ENCODE measurements at places on chromosomes 3 and 15.

DNA sequence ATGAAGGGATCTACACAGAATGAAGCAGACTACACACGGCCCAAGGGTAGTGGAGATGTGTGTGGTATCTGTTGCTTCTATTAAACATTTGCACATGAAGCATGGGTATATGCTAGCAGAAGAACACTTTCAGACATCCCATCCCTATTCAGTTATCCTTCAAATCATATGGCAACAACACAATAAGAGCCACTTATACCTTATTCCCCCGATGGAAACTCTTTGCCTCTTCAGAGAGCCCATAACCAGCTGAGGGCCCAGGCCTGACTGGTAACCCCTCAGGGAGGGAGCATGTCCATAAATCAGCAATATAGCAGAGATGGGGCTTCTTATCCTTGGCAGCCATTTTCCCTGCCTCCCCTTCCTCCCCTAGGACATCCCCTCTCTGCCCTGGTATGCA lies 210.6 kb downstream of the FHIT start:
- DNase-seq: no peak

- DNase-seq: no peak
These were observed 13.1 kb upstream of the WWTR1 start for GRCh38 chr3:149670742-149671492.

DNA sequence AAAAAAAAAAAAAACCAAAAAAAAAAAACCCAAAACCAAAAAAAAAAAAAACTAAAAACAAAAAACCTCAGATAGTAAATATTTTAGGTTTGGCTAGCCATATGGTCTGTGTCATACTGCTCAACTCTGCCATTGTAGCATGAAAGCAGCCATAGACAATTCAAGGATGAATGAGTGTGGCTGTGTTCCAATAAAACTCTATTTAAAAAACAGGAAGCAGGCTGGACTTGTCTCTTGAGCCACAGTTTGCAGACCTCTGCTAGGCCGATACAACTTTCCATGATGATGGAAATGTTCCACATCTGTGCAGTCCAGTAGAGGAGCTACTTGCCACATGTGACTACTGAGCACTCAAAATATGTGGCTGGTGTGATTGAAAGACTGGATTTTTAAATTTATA lies 11.1 kb downstream of the EFCAB12 start:
- peak; percentile 53 for DNase-seq

GRCh38 chr3:116920826-116921610 lies 211.4 kb downstream of the TUSC7 start:
- no peak for DNase-seq

DNA sequence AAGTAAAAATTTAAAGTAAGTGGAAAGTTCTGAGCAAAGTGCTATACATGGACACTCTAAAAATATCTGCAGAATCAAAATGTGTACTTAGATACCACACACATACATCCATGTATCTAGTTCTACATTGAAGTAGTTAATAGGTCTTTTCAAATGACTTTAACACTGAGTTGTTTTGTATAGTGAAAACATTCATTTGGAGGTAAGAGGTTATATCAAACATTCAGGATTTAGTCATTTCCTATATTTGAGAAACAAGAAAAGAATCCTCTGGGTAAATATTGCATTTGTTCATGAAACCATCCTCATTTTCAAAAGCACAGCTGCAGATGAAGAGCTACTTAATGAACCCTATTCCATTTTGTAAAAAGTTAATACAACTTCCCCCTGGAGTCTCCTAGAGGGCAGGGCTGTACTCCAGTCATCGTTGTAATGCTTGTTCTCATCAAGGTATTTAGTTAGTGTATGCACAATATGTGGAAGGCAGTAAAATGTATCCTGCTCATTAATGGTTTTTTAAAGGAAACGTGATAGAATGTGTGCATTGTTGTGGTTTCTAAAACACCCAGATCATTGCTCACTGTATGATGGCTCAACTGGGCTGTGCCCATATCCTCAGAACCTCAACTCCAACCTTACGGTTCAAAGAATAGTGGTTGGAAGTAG lies 26.2 kb downstream of the ARPP21 start:
- DNase-seq: no peak
